Central memory CD8-positive, alpha-beta T cell (primary cell): ENCODE measurements at places on chromosomes 1 and 21.

DNA sequence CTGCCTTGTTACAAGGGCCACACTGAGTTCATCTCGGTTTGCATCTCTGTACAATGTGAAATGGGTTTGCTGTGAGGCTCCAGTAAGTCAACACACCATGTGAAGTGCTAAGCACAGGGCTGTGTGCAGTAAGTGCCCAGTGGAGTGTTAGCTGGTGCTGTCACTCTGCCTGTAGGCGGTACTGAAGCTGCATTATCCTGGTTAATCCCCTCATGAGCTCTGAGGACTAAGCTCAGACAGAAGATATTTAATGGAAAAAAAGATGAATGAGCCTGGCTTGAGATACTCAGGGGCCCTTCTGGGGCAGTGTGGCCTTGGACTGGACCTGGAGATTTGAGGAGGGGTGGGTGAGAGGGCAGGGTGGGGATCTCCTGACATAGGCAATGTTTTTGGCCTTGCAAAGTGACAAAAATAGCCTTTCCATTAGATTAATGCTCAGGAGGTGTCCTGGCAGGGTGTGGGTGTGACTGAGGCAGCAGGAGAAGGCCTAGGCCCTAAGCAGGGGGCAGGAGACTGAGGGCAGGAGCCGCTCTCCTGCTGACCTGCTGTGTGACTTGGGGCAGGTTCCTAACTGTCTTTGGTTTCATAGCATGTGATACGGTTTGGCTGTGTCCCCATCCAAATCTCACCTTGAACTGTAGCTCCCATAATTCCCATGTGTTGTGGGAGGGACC is 570.5 kb downstream of the PTPRU start:
- no peak for DNase-seq

DNA sequence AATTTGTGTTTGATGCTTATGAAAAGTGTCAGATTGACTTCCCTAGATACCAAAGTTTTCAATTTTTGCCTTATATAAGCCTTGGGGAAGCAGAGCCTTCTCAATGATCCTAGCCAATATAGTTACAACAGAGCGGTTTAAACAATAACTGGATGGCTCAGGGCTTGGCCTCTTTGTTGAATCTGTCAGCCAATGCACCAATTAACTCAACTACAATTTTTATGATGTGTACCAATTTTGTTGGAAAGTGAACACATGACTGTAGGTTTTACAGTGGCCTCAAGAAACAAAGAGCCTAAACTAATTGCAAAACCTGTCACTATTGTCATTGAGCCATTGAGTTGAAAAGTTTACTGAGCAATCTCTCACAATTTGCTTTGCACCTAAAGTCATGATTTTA is 71.6 kb upstream of the RGS18 start:
- no peak for DNase-seq

DNA sequence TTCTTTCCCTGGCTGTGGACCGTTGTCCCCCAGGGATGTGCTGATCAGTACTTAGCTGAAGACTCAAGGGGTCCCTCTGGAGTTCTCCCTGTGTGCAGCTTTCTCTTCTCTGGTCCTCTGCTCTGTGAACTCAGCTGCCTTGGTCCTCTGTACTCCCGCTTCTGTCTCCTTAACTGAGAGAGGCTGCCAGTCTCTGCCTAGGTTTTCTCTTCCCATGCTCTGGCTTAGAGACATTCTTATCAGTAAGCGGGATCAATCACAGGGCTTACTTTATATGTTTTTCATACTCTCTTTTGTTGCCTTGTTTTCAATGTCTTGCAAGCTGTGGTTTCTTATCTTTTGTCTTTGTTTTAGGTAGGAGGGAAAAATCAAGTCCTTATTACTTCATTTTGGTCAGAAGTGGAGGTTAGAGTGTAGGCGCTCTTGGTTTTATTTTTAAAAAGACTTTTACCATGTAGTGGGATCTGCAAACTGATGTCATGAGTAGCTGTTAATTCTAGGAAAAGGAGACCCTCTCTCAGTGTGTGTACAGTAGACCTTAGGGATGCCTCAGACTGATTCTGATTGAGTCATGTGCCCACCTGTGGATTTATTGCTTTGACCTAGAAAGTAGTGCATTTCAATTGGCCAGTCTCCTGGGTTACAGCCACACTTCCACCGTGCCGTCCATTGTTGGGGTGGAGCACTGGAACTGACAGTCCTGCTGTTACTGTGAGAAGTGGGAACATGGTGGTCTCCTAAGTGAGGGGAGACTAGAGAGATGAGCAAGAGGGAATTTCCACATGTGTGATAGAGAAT is 46.6 kb downstream of the TTC3 start:
- DNase-seq = no peak

DNA sequence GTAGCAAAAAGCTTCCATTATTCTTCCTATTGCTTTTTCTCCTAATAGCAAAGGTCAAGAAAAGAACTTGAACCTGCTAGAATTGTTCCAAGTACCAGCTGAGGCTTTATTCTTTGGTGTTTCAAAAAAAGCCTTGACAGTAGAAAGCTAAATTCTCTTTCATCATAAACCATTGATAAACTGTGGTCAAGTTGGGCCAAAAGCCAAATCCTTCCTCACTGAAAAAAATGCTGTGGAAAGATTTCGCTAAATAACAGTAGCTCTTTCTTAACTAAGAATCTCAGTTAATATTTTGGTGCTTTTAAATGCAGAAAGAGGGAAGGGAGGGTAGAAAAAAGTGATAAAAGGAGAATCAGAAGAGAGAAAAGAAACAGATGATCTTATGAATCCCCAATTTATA is 14.0 kb upstream of the JAM2 start:
- no peak for DNase-seq

GRCh38 chr1:19747761-19748160 is 52.0 kb downstream of the TMCO4 start:
- DNase-seq = no peak

DNA sequence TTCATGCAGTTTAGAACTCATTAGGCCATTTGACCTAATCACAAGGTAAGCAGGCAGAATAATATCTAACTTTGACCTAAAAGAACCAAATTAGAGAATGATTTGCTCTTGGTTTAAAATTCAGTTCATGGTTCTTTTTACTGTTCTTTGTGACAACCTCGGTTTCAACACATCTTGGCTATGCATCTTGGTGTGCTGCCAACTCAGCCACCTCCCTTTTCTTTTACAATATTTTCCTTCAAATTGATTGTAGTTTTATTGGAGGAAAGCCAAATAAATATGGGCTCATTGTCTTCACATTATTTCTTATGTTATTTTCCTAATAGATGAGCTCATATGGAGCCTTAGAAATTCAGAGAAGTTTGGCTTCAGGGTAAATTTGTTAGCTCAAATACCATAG is 338.3 kb downstream of the SIPA1L2 start:
- DNase-seq = no peak

DNA sequence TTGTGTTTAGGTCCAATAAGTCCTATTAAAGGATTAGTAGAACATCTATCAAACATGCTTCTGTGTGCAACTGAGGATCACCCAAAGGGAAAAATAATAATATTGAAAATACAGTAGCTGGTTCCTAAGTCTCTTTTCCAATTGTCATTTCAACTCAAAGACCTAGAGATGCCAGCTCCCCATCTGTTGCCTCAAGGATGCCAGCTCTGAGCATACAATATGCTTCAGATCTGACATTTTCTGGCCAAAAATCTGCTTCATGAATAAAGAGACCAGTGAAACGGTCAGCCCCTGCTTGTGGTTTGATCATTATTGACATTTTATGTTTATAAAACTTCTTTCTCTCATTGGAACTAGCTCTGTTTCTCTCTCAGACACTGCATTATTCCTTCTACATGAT is 72.9 kb downstream of the CCDC185 start:
- no peak for DNase-seq

DNA sequence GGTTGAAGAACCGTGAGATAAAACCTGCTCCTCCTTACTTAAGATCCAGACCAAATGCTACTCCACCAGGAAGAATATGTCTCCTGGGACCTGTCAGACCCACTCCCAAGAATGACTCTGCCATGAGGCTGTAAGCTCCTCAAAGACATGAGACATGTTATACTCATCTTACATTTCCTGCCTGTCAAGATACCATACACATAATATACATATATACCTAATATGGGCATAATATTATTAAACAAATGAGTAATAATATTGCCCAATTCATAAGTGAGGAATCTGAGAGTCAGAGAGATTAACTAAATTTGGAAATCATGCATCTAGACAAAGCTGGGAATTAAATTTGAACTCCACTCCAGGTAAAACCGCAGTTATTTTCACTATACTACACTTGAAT is 634.9 kb downstream of the LMO4 start:
- no peak for DNase-seq

- DNase-seq = no peak
Observed at GRCh38 chr1:63748641-63749040, 25.2 kb upstream of the ROR1 start.

- peak; percentile 45 for DNase-seq
Observed at GRCh38 chr21:43865540-43866259, 677 bp downstream of the AGPAT3 start.

DNA sequence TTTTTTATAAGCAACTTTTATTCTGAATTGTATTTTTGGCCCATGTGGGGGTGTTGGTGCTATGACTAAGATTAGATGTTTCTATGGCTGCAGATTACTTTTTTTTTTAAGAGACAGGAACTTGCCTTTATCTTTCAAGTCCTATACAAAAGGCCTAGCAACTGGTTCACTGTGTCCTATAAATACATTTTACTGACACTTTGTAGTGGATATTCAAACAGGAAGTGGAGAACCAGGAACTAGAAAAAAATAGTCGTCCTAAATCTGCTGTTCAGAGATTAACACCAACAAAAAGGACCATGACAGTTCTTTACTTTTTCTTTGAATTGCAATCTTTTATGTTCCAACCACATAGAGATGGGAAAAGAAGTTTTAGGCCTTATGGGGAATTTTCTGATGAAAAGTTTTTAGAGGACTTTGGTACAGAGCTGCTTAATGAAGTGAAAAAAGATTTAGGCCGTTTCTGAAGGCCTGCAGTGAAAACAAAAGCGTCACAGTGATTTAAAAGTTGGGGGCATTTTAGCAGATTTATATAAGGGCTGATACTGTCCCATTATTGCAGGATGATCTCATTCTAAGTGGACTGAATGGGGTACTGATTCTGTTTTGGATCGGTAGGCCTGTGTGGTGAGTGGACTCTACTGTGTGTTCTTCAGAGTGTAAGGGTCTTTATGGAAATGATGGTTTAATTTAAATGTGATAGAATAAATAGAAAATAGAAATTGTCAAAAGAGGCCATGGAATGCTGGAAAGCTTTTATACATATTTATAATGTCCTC is 136.4 kb upstream of the DEPDC1 start:
- no peak for DNase-seq

DNA sequence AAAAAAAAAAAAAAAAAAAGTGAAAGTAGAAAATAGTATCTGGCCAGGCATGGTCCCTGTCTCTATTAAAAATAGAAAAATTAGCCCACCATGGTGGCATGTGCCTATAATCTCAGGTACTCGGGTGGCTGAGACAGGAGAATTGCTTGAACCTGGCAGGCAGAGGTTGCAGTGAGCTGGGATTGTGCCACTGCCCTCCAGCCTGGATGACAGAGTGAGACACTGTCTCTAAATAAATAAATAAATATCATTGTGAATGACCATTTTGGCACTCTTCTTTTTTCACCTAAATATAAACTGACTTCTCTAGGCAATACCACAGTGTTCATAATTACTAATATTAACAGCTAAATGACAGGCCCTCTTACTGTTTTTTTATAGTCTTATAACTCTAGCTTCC is 14.5 kb downstream of the ELOA start:
- no peak for DNase-seq

DNA sequence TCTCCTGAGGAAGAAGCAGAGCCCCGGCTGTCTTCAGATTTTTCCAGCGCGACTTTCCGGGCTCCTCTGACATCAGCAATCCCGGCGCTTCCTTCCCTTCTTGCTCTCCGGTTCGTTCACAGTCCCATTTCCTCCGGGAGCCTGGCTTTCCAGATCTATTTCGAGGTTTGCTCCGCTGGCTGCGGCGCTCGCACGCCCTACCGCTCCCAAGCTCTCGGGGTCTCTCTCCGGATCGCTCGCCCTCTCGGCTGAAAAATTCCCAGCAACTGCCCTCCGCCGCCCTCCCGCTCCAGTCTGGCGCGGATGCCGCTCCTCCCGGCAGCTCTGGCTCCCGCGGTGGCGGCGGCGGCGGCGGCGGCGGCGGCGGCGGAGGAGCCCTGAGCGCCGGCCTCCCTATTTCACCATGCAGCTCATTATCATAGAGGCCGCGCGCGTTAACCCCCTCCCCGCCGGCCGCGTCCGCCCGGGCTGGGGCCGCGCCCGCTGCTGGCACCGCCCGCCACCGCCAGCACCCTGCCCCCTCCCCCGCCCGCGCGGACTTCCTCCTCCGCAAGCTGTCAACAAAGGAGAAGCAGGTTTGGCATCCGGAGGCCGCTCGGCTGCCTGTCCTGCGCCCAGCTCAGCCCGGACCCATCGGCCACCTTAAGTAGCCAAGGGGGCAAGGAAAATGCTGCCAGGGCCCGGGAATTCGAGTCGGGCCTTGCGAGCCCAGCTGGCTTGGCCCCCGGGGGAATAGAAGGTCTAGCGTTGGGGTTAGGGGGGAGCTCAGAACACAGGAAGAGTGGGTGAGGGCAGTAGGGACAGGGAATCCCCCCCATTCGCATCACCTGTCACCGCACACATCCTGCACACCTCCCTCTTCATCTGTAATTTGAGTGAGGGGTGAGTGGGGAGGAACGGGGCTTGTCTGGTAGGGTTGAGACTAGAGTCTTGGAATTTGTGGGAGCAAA is at the start of gene PLXNA2:
Gene PLXNA2 (minus strand): TSS at position 418 of the 950 bp plus-strand sequence. CDS start 26,462 bp downstream, outside the sequence.
- DNase-seq = peak; percentile 44

- DNase-seq = no peak
Observed at GRCh38 chr1:176033881-176034280, 173.2 kb downstream of the COP1 start.

- no peak for DNase-seq
Observed at GRCh38 chr1:63688302-63688890, 85.4 kb upstream of the ROR1 start.

GRCh38 chr1:8925406-8925805 is 20.3 kb upstream of the CA6 start:
- DNase-seq = no peak

GRCh38 chr1:179954493-179955286 is at the start of gene CEP350:
Gene CEP350, plus strand, starts transcription at chr1:179954810. Its CDS starts 31,372 bp downstream, at chr1:179986182.
- DNase-seq = peak; percentile 93

- DNase-seq = no peak
Observed at GRCh38 chr1:8363767-8364301, 45.9 kb downstream of the SLC45A1 start.

GRCh38 chr1:205147191-205147835 is 25.5 kb upstream of the RBBP5 start:
- DNase-seq = no peak

GRCh38 chr21:42093991-42094421 is 22.9 kb downstream of the UMODL1 start:
- no peak for DNase-seq

GRCh38 chr1:72635719-72636118 is 353.4 kb upstream of the NEGR1 start:
- no peak for DNase-seq

GRCh38 chr1:234694661-234695060 is 84.7 kb upstream of the IRF2BP2 start:
- no peak for DNase-seq
